ENCODE measurements at places on chromosomes 11 and 22.

DNA sequence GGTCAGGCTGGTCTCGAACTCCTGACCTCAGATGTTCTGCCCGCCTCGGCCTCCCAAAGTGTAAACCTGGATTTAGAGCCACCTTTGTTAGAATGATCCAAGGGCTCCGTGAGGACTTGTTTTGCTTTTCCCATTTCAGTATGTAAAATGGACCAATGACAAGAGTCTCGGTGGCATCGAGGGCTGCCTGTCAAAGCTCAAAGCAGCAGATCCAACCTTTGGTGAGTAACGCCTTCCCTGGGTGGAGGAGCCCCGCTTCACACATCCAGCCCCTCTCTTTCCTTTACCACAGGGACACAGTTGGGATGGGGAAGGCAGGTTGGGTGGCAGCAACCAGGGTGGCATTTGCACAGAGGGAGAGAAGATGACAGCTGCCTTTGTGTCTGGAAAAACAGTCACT lies 4.4 kb downstream of the TTC38 start:
- no peak for DNase-seq

- no peak for DNase-seq
Measured at GRCh38 chr11:34987617-34988016, 71.2 kb downstream of the PDHX start.

GRCh38 chr22:38465673-38466490 lies 2.0 kb upstream of the KDELR3 start:
- no peak for DNase-seq

DNA sequence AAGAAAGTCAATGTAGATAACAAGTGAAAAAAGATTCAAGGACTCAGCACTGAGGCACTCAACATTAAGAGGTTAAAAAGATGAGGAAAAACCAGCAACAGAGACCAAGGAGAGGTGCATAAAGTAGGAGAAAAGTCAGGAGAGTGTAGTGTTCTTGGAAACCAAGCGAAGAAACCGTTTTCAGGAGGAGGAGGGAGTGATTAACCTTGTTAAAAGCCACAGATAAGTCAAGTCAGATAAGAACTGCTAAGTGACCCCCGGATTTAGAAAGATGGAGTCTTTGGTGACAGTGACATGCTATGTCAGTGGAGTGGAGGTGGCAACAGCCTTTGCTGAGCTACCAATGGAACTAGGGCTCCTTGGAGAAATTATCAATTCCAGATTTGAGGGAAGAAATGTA lies 13.9 kb upstream of the NARS2 start:
- no peak for DNase-seq

DNA sequence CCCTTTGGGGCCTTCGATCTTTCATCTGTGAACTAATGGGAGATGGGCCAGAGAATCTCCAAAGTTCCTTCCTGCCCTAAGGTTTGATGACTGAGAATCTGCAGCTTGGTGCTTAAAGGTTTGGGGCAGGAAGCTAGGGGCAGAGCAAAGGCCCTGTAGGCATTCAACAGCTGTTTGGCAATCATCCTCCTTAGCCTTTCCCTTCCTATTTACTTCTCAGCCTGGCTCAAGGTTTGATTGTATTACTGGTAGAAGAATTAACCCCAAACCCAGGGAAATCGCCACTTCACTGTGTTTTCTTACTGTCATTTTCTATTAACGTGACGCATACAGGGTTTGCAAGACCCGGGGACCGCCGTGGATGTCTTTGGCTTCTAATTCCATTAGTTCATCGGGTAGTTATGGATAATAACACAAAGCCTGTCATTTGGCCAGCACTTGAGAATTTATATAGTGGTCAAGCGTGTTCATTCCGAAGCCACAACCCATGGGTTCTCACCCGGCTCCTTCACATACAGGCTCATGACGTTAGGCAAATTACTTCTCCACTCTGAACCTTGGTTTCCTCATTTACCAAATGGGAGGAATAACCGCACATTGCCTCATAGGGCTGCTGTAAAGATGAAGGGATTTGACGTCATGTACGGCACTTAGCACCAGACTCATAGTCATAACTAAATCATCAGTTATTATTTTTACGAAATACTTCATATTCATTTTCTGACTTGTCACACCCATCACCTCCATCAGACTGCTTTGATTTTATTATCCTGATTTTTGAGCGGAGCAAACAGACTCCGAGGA lies 158.1 kb downstream of the FBXO7 start:
- DNase-seq: no peak

- DNase-seq: no peak
Measured at GRCh38 chr11:123164732-123165450, 30.2 kb downstream of the CLMP start.

DNA sequence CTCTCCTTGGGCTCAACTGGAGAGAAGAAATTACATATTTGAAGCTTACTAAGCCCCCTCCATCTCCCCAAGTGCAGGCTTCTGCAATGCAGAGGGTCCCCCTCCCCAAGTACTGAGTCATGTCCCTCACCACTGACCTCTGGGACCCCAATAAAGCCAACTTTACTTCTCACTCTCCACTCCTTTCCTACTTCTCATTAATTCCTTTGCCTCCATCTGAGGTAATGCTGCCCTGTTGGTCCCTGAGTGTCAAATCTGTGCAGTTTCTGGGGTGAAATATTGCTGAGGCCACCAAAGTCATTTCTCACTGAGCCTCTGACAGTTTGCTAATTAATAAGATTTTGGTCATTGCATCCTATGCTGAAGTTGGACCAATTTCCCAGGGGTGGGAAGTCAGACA lies 101.6 kb downstream of the NELL1 start:
- no peak for DNase-seq

- no peak for DNase-seq
Measured at GRCh38 chr11:20474882-20475517, 87.5 kb downstream of the PRMT3 start.

- DNase-seq: no peak
Measured at GRCh38 chr11:119483881-119484371, 61.0 kb upstream of the THY1 start.

- DNase-seq: no peak
Measured at GRCh38 chr11:134412203-134413042, at the start of gene B3GAT1. Gene B3GAT1 (minus strand): TSS chr11:134412242. CDS start chr11:134387659, 24,583 bp downstream.

- no peak for DNase-seq
Measured at GRCh38 chr11:13668957-13669521, 571 bp downstream of the FAR1 start.

GRCh38 chr22:38350444-38351359 lies 33.5 kb upstream of the CSNK1E start:
- no peak for DNase-seq

GRCh38 chr11:123833095-123833494 lies 26.9 kb upstream of the OR6M1 start:
- no peak for DNase-seq

DNA sequence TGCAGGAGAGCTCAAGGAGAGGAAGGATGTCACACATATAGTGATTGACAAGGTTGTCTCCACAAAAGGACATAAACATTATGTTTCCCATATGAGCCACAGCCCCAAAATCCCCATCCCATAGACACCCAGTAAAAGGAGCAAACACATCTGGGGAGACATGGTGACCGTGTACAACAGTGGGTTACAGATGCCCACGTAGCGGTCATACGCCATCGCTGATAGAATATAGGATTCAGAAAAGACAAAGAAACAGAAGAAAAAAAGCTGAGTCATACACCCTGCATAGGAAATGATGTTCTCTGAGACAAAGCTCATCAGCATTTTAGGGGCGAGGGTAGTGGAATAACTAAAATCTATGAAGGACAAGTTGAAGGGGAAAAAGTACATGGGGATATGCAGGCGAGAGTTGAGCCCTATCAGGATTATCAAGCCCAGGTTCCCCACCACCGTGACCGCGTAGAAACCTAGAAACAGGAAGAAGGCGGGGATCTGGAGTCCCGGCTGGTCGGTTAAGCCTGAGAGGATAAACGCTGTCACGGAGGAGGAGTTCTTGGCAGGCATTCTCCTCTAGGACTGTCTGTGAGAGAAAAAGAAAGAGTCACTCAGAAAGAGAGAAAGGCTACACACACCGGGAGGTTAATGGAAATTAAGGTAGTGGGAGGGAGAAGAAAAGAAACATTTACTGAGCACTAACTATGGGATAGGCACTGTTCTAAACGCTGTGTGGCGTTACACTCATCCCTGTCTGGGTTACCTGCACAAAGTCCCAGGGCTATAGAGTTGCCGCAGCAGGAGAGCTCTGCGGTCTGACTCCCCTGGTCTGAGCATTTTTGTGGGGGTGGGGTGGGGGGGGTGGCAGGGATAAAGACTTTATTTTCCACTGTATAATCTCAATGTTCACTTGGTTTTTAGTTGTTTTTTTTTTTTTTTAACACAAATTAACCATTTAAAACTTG lies 36.1 kb upstream of the OR8B8 start:
- no peak for DNase-seq

- no peak for DNase-seq
Measured at GRCh38 chr11:63985812-63986155, 454 bp upstream of the OTUB1 start.

GRCh38 chr22:25970374-25970911 lies 198.8 kb upstream of the SEZ6L start:
- DNase-seq: peak; percentile 9

DNA sequence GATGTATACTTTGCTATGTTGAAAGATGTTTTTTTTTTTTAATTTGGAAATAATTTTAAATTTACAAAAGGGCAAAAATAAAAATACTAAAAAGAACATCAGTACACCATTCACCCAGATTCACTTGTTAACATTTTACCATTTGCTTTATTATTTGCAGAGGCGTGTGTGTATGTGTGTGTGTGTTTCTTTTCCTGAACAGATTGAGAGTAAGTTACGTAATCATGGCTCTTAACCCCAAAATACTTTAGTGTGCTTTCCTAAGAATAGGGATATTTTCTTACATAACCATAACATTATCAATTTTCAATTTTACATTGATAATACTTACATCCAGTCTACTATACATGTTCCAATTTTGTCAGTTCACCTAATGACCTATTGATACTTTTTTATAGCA lies 91.5 kb upstream of the HORMAD2 start:
- no peak for DNase-seq

GRCh38 chr11:121419836-121420235 lies 32.3 kb upstream of the SORL1 start:
- no peak for DNase-seq

- no peak for DNase-seq
Measured at GRCh38 chr11:112795142-112795815, 165.9 kb upstream of the NCAM1 start.

DNA sequence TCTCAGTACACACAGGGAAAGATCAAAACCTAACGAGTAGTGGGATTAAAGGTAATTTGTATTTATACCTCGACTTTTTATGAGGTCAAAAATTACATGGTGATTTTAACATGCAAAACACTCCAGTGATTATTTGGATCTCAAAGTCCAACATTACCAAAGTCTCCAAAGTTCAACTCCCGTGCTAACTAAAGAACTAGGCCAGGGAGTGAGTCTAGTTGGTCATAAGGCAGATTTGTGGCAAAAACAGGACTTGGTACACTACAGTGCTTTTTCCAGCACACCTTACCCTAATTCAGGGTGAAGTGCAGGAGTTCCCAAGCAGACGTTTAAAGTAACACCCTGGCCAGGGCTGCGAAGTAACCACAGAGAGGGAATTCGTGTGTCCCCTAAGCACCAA lies 1.1 kb downstream of the PUS3 start:
- DNase-seq: no peak

GRCh38 chr11:2870460-2870859 lies 15.1 kb downstream of the CDKN1C start:
- DNase-seq: no peak

DNA sequence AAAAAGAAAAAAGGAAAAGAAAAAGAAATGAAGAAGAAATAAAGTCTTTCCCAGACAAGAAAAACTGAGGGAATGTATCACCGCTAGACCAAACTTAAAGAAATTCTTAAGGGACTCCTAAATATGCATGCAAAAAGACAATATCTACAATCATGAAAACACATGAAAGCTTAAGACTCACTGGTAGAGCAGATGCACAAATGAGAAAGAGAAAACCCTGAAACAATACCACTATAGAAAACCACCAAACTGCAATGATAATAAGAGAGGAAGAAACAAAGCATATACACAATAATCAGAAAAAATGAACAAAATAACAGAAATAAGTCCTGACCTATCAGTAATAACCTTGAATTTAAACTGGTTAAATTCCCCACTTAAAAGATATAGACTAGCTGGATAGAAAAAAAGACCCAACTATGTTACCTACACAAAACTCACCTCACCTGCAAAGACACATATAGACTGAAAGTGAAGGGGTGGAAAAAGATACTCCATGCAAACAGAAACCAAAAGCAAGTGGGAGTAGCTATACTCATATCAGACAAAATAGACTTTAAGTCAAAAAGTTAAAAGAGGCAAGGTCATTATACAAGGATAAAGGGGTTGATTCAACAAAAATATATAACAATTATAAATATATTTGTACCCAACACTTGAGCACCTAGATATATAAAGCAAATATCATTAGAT lies 61.3 kb upstream of the NARS2 start:
- no peak for DNase-seq

DNA sequence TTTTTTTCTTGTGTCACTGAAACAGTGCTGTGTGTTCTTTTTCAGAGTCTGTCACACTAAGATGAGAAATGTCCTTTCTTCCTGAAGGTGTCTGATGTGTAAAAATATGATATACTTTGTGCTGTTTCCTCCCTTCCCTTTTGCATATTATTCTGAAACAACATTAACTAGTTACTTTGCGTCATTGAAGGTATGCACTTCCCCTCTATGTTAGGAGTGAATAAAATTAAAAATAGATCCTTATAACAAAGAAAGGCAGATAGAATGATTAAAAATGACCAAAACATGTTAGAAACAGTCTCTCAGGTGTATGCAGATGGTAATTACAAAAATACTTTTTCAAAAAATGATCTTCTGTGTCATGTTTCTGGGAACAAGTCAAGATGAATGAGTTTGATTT lies 1.6 kb upstream of the RAB30 start:
- DNase-seq: no peak

- no peak for DNase-seq
Measured at GRCh38 chr22:49300951-49301397, 526.7 kb downstream of the BRD1 start.

DNA sequence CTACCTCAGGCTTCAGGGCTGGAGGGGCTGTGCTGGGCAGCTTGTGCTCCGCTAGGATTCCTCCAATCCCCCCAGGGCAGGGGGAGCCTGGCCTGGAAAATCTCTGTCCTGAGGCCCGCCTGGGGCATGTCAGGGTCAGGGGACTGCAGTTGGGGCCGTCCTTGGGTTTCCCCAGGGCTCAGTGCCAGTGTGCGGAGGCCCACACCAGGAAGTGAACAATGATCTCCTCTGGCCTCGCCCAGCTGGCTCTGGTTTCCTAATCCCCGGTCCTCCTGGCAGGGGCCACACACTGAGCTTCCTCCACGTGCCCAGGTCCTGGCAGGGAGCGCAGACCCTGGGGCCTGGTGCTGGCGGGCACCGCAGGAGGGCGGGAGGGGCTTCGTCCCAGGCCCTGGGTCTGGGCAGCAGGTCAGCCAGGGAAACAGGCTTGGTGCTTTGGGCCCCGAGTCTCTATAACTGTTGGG lies 1.4 kb upstream of the MUC2 start:
- no peak for DNase-seq

GRCh38 chr22:45552580-45553350 lies 50.1 kb downstream of the FBLN1 start:
- no peak for DNase-seq
